ENCODE measurements at places on chromosomes 2 and 18.

DNA sequence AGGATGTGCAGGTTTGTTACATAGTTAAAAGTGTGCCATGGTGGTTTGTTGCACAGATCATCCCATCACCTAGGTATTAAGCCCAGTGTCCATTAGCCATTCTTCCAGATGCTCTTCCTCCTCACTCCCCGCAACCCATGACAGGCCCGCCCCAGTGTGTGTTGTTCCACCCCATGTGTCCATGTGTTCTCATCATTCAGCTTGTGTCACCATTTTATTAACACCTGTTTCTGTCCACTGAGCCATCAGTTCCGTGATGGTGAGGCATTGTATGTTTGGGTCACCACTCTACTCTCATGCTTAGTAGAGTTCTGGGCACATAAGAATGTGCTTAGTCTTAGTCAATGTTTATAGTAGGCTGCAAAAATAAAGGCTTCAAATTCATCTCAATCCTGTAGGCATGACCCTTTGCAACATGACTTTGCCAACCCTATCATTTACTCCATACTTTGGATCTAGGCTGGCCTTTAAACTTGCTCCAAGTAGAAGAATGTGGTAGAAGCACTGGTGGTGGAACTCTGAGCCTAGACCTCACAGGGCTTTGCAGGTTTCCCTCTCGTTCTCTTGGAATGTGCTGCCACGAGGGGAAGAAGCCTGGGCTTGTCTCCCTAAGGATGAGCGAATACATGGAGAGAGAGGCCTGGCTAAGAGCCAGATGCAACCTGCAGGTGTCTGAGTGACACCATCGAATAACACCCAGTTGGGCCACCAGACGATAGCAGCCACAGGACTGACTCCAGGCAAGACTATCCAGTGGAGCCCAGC, 161.5 kb downstream of the NAPG start:
- DNase-seq = no peak

- peak; percentile 25 for DNase-seq
These were observed at the start of gene GDF7 for GRCh38 chr2:20666304-20667150. Gene GDF7, plus strand, starts transcription at chr2:20667144. Its CDS starts 96 bp downstream, at chr2:20667240.

GRCh38 chr18:10025711-10026670, 112.2 kb downstream of the VAPA start:
- no peak for DNase-seq

DNA sequence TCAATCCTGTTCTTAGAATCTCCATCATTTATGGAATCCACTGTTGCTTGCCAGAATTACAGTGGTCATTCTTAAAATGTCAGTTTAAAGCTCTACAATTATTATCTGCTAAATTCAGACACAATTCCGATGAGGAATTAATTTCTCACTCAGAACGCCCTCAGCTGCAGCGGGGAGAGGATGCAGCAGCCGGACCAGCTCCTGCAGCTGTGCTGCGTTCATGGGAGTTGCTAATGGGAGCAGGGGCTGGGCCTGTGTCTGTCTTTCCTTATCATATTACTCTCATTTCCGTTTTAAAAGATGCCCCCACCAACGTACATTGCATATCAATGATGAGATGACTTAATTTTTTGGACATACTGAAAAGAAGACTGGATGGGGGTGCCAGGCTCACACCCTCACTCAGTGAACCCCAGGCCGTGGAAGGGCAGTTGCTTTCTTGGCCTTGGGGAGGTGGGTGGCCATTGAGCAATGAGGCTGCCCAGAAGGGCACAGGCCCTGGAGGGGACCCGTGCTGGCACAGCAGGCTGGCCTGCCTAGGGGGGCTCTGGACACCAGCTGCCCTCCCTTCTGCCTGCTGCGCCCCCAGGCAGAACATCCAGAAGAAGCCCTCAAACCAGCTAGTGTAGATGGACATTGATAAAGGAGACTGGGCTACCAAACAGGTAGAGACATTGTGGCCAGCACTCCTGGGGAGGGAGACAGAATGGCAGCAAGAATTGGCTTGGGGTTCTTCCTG, 503.6 kb upstream of the MYT1L start:
- no peak for DNase-seq

DNA sequence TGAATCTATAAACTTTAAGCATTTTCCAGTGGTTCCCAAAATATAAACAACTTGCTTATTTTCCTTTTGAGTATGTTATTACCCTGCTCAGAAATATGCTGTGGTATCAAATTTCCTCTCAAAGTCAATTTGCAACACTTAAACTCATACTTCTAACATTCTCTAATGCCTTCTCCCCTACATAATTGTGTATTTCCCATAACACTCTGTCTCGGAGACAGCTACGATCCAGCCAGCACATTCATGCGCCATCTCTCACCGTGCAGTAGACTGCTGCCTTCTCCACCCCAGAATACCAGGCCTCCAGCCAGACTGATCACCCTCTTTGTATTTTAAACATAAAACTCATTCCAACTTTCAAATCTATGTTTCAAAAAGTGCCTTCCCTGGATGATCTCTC, 41.8 kb downstream of the TIMM21 start:
- no peak for DNase-seq

- no peak for DNase-seq
These were observed 180.0 kb downstream of the TCF4 start for GRCh38 chr18:55407774-55408535.

DNA sequence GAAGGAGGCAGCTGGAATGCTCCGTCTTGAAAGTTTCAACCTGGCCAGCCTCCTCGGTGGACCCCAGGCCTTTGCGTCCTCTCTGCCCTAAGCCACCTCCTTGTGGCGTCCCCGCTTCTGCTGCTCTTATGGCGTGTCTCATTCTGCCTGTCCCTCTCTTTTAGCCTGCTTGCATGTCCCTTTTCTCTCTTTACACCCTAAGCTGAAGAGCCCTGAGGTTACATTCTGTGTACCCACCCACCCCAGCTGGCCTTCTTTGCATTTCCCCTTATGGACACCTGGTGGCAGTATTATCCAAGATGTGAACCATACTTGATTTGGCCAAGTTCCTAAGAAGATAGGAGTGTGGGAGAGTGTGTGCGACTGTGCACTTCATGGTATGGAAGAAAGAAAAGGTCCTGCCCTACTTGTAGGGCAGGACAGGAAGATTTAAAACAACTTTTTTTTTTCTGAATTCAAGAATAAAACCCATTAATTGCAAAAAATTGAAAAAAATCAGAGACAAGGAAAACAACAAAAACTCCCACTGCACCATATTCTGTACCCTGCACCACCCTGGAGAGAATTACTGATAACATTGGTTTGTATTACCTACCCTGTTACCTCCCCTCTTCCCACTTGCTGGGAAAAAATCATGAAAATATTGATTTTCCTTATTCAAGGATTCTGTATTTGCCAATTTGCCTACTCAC, 77.4 kb downstream of the DYSF start:
- DNase-seq = peak; percentile 10

GRCh38 chr2:64338910-64339500, 115.0 kb upstream of the LGALSL start:
- no peak for DNase-seq

DNA sequence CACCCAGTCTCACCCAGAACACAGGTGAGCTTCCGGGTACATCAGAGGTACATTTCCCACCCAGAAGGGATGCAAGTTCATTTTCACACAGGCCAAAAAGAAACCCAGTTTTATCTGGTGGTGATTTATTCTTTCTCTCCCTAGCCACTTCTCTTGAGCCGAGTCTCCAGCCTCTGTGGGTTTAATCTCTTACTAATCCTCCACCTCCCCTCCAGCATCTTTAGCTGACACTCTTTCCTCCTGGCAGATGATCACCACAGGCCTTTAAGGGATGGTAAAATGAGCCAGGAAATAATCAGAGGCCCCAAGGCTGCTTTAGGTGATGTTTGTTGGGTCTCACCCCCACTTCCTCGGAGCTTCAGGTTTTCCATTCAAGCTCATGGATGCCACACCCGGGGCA, 145.7 kb upstream of the DLX2 start:
- DNase-seq = no peak

DNA sequence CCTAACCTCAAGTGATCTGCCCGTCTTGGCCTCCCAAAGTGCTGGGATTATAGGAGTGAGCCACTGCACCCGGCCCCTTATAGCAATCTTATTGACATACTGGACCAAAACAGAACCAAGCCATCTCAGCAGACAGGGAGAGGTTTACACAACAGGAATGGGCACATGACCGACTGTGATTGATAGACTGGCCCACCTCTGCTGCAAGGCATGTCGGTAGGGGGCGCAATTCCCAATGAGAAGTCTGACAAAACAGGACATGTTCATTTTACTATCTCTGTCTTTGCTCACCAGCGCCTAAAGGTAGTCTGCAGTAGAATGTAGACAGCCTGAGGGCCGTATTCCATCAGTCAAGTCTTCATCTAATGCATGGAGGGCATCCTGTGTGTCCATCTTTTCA, 2.0 kb downstream of the LYPD6B start:
- no peak for DNase-seq

GRCh38 chr18:48605408-48605845, 66.6 kb downstream of the CTIF start:
- DNase-seq = no peak

DNA sequence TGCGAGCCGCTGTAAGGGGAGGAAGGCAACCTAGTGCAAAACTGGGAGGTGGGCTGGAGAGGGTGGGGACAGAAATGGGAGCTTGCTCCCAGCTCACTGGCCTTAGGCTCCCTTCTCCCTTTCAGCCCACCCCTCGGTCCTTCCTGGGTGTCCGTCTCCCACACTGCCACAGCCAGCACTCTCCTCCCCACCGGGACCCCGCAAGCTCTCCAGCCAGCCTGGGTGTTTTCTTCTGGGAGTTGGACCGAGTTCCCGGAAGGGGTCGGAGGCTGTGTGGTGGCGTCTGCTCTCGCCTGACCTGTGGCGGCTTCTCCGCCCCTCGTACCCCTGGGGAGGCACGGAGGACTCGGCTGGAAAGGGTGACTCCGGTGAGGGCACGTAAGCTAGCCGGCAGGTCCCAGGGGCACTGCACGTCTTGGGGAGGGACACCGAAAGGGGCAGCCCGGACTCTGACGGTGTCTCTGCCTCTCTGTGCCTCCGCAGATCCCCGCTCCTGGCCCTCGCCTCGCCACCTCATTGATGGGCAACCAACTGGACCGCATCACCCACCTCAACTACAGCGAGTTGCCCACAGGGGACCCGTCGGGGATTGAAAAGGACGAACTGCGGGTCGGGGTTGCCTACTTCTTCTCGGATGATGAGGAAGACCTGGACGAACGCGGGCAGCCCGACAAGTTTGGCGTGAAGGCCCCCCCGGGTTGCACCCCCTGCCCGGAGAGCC, 1.1 kb downstream of the LRATD1 start:
- no peak for DNase-seq

DNA sequence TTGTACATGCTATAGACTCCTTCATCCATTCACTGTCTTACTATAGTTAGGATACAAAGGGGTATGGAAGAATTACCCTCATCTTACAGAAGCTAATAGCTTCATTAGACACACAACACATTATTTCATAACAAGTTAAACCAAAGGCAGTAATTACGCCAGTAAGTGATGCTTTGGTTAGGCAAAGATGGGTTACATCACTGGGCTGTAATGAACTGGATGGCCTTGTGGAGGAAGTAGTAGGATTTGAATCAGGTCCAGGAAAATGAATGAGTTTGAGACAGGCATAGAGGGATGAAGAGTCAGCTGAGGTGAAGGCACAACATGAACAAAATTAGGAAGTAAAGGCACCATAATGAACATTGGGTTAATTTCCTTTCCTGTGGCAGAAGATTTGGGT, 80.1 kb downstream of the SOCS6 start:
- no peak for DNase-seq

DNA sequence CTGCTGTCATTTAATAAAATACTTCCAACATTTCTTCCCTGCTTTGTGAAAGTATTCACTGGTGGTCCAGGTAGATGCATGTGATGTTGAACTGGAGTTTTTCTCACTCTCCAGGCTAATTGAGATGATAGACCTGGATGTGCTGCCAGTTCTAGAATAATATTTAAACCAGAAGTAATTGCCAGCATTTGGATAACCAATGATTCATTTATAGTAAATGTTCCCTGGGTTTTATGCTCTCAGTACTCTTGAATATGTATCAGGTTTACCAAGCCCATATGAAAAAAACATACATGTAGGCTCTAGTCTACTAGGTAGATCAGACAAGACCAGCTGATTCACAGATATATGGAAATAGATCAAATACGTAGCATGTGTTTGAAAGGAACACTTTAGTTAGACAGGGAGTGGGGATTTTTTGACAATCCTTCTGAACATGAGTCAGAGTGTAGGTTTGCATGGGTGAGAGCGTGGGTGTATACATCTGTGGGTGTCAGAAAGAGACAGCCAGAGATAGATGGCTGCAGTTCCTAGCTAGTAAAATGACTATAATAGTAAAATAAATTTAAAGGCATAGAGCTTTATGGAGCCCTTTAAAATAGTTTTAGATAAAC, 115.1 kb downstream of the NAB1 start:
- DNase-seq = no peak

DNA sequence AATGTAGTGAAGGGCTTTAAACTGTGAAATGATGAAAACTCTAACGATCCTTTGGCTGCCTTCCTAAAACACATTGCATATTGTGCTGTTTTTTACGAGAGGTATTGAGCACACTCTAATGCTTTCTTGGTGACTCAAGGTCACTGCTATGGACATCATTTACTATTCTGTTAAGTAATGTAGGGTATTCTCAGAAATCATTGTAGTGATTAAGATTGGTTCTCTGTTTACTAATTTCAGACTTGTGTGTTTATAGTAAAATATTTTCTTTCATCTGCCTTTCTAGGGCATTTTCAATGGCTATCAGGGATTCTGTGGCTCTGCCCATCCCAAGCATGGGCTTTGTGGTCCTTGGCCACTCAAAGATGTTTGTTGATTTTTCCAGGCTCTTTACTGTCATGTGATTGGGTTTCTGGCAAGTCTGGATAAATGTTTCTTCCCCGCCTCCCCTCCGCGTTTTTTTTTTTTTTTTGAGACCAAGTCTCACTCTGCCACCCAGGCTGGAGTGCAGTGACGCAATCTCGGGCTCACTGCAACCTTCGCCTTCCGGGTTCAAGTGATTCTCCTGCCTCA, 29.3 kb downstream of the UBE2F start:
- no peak for DNase-seq

DNA sequence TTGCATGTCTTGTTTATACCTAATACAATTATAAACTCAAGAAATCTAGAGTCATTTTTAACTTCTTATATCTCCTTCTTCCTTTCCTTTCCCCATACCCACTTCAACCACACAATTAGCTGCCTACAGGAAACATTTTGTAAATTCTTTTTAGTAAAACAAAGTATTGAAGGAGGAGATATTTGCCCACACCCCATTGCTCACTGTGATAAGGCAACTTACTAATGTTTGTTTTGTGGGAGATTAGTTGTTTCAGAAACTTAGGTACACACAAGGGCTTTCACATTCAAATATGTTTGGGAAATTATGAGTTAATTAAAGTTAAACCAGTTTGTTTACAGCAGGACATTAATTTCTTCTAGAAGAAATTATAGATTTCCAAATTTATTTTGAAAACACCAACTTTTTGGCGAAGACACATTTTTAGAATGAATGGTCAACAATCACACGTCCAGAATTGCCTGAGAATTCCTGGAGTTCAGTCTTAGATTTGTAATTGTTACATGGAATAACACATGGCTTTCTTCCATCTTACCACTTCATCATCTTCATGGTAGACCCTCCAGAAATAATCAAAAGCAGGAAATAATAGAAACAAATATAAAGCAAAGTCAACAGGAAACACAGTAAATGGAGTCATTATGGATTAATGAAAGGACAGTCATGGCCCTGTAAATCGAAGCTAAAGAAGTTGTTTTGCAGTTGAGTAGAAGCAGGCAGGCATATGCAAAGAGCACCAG, 62.5 kb upstream of the RAB27B start:
- DNase-seq = no peak

GRCh38 chr2:118710481-118710880, 137.0 kb downstream of the EN1 start:
- no peak for DNase-seq
